ENCODE measurements at places on chromosomes 2 and 18.
A peak's percentile ranks its signal among the peaks of the same experiment; 100 is the strongest.

DNA sequence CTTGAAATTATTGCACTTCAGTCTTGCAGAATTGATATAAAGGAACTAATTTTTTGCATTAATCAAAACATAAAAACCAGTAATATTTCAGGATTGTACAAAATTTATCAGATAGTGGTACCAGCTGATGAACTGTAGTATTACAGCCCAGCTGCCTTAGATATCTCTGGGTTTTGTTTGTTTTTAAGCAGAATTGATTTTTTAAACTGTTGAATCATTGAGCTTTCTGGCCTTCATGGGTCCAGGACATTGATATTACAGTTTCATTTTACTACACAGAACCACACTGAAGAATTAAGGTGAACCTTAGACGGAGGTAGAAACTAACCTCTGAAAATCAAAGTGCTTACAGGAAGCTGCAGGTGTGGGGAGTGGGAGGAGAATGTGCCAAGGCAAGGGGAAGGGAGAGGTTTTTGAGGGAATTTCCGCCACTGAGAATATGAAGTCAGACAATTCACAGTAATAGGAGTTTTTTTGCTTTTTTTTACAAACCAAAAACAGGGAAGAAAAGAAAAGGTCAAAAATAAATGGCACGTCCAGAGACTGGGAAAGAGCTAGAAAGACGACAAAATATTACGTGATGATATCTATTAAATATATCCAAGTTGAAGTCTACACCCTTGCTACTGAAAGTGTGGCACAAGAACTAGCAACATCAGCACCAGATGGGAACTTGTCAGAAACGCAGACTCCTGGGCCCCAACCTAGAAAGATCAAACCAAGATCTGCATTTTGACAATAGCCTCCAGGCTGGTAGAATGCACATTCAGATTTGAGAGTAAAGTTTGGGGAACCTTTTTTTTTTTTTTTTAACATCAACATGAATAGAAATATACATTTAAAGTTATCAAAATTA is 40.8 kb upstream of the SPAG16 start:
- no peaks in the 10 kb centered on the region for H3K27me3 ChIP-seq
- H3K4me1 ChIP-seq, result no peaks in the 10 kb centered on the region
- no peaks in the 10 kb centered on the region for H3K36me3 ChIP-seq
- no peak overlapping the region for H3K4me3 ChIP-seq
- DNase-seq, result no peak
- no peak overlapping the region for H3K27ac ChIP-seq

DNA sequence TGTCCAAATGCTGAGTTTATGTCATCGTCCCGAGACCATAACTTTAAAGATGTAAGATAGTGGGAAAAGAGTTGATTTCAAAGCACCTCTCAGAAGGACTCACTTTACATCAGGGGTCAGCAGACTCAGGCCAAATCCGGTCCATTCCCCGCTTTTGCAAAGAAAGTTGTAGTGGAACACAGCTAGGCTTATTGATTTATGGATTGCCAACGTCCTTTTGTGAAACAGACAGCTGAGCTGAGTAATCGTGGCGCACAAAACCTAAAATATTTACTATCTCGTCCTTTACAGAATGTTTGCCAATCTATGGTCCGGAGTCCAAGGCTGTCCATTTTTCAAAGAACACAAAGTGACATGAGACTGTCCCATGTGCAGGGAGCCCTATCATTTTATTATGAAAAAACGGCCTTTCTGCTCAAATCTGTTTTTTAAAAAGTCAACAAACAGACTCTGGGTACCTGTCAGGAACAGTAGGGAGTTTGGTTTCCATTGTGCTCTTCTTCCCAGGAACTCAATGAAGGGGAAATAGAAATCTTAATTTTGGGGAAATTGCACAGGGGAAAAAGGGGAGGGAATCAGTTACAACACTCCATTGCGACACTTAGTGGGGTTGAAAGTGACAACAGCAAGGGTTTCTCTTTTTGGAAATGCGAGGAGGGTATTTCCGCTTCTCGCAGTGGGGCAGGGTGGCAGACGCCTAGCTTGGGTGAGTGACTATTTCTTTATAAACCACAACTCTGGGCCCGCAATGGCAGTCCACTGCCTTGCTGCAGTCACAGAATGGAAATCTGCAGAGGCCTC is at the start of gene IL1RN:
Gene IL1RN (plus strand): TSS at position 754 of the 801 bp plus-strand sequence. CDS start 27 bp downstream, at position 781.
- peak within 1 kb of the TSS; percentile 20 for H3K4me3 ChIP-seq
- H3K27me3 ChIP-seq, result no peaks in the 10 kb centered on the region
- H3K4me1 ChIP-seq, result peaks cover 12% of the 10 kb centered on the region
- no peaks in the 10 kb centered on the region for H3K36me3 ChIP-seq

- H3K4me1 ChIP-seq, result peaks cover 16% of the 10 kb centered on the region
- no peaks in the 10 kb centered on the region for H3K27me3 ChIP-seq
- DNase-seq, result no peak
- H3K4me3 ChIP-seq, result no peak overlapping the region
- no peak overlapping the region for H3K27ac ChIP-seq
- H3K36me3 ChIP-seq, result no peaks in the 10 kb centered on the region
Observed at GRCh38 chr2:219644801-219645480, 17.5 kb downstream of the SLC4A3 start.

DNA sequence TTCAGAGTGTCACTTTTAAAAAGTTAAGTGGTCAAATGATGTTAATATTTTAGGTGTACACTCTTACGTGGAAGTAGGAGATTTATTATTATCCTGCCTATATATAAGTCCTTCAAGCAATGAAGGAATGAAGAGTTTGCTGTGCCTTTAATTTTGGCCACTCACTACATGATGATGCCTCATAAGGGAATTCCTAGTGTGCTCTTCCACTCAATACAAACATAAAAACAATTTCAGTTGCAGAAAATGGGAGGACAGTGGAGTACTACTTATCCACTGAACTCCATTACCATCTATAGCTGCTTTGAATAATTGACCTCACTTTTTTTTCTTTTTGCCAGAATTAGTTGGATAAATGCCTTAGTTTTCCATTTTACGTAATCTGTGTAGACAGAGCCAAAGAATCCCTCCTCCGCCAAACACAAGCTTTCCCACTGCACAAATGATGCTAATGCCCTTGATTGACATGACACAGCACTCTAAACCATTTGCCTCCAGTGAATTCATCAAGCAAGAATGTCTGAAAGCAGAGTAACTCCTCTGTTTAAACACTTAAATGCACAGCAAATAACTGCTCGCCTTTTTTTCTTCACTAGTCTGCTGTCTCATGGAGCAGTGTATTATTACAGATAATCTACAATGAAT is 751.1 kb upstream of the FANCL start:
- no peaks in the 10 kb centered on the region for H3K36me3 ChIP-seq
- H3K27ac ChIP-seq, result no peak overlapping the region
- no peaks in the 10 kb centered on the region for H3K27me3 ChIP-seq

- no peaks in the 10 kb centered on the region for H3K27me3 ChIP-seq
- H3K36me3 ChIP-seq, result no peaks in the 10 kb centered on the region
Observed at GRCh38 chr2:17257189-17257909, 260.9 kb downstream of the RAD51AP2 start.

DNA sequence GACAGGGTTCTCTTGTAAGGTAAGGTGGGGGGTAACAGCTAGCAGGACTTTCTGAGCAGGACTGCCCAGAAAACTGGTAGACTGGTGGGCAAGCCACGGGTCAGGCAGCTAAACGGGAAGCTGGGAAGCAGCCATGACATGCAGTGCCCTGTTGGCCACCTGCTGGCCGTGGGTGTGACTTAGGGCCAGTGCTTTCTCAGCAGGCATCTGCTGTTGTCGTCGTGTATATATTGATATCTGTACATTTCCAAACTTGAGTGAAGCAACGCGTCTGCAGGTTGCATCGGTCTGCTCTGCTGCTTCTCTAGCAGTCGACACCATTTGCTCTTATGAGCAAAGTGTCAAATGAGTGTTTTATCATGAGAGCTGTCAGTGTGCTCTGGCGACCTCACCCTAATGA is 31.0 kb downstream of the COA5 start:
- H3K36me3 ChIP-seq, result no peaks in the 10 kb centered on the region
- no peak overlapping the region for H3K4me3 ChIP-seq
- H3K27me3 ChIP-seq, result no peaks in the 10 kb centered on the region
- no peaks in the 10 kb centered on the region for H3K4me1 ChIP-seq
- H3K27ac ChIP-seq, result no peak overlapping the region
- no peak for DNase-seq

DNA sequence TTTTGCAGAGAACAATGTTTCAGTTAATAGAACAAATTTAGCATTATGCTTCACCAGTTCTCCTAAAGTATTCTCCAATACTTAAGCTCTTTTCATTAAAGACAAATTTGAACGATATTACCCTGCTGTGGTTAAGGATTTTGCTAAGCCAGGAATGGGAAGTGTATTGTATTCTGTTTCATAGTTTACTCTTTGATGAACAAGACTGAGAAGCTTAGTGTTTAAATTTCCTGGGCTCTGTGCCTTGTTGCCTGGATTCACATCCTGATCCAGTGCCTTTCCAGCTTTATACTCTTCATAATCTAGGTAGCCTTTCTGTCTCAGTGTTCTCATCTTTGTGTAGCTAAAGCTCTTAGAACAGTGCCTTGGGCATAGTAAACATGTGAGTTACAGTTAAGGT is 58.6 kb upstream of the GLS start:
- H3K4me3 ChIP-seq, result no peak overlapping the region
- no peaks in the 10 kb centered on the region for H3K4me1 ChIP-seq
- H3K27ac ChIP-seq, result no peak overlapping the region
- H3K36me3 ChIP-seq, result no peaks in the 10 kb centered on the region
- DNase-seq, result no peak
- no peaks in the 10 kb centered on the region for H3K27me3 ChIP-seq

DNA sequence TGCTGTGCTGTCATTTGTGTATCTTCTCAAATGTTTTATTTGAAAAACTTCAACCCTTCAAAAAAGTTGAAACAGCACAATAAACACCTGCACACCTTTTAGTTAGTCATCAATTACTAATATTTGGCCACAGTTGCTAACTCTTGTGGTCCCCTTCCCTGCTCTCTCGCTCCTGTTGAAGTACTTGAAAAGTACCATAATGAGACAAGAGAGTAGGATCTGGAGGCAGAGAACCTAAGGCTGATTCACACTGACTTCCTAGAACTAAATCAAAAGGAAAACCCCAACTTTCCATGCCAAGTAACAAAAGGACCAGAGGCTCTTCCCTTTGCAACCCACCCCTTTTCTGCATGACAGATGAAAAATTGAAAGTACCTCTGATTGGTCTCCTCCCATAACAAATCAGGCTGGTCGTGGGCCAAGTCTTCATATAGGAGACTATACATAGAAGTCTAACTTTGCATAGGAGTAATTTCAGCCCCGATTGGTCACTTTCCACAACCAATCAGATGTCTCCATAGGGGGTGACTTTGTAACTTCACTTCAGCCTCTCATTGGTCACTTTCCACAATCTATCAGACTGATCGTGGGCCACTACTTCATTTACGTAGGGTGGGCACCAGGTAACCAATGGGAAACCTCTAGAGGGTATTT is 179.7 kb downstream of the EPHA4 start:
- DNase-seq, result no peak
- no peak overlapping the region for H3K4me3 ChIP-seq
- no peaks in the 10 kb centered on the region for H3K4me1 ChIP-seq
- H3K36me3 ChIP-seq, result no peaks in the 10 kb centered on the region
